T1000 (cell line): ENCODE measurements at places on chromosomes 16 and 17.

- DNase-seq, result no peak
Observed at GRCh38 chr16:67613808-67614207, 31.1 kb upstream of the CARMIL2 start.

GRCh38 chr17:30808785-30809286, 15.7 kb downstream of the CRLF3 start:
- no peak for DNase-seq

DNA sequence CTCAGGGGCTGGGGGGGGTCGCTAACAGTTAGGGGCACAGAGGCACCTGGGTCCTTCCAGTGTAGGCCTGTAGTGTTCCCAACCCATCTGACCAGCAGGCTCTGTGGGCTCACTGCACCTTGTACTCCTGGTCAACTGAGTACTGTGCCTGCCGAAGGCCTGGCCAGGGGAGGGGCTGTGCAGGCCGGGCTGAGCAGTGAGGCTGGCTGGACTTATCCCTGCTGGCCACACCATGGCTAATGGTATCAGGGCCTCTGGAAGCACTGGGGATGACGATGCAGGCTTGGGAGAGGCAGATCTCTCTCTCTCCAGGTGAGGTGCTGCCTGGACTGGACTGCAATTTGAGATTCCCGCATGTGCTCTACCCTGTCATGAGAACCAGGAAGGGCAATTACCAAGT, 58.9 kb upstream of the SDK2 start:
- DNase-seq, result no peak

- DNase-seq, result no peak
Observed at GRCh38 chr17:1753767-1754429, 8.0 kb upstream of the SERPINF1 start.

DNA sequence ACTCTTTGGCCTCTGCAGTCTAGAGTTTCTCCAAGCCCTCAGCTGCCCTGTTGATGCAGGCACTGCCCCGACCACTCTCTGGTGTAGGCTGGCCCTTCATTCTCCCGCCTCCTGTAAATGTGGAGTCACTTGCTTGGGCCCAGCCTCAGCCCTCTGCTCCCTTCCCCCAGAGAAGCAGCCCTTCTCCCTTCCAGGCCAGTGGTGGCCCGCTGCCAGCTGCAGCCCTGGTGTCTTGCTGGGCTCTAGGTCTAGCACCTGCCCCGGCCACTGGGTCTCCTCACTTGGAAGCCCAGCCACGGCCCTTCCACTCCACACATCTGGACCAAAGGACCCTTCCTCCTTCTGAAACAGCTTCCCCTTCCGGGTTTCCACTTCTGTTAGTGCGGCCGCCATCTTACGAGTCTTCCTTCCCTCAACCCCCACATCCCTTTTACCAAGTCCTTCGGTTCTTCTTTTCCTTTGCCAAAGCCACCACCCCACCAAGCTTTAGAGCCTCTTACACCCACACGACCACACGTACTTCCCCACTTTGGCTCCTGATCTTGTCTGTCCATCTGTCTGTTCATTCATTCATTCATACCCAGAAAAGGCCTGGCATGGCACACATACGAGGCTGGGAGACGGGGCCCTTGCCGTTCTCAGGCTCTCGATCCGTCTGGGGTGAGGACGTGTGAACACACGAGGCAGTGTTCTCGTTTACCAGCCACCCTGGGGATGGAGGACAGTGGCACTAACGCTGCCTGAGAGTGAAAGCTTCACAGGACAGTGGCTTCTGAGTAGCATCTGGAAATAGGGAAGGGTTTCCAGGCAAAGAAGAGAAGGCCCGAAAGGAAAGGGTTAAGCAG, 68.0 kb downstream of the ABR start:
- no peak for DNase-seq

GRCh38 chr17:45021607-45022287, 29.7 kb downstream of the DCAKD start:
- peak; percentile 56 for DNase-seq

- DNase-seq, result no peak
Observed at GRCh38 chr16:22813223-22813947, 577 bp upstream of the HS3ST2 start.

DNA sequence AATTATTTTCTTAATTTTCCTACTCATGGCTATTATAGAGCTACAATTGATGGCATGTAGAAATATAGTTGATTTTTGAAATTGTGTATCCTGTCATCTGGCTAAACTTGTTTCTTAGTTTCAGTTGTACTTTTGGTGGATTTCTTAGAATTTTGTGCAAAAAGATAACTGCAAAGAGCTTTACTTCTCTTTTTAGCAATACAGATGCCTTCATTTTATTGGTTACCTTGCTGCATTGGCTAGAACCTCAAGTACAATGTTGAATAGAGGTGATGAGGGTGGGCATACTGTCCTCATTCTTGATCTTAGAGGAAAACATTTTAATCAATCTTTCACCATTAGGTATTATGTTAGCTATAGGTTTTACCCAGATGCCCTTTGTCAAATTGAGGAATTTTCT, 67.9 kb downstream of the METRNL start:
- DNase-seq, result no peak

DNA sequence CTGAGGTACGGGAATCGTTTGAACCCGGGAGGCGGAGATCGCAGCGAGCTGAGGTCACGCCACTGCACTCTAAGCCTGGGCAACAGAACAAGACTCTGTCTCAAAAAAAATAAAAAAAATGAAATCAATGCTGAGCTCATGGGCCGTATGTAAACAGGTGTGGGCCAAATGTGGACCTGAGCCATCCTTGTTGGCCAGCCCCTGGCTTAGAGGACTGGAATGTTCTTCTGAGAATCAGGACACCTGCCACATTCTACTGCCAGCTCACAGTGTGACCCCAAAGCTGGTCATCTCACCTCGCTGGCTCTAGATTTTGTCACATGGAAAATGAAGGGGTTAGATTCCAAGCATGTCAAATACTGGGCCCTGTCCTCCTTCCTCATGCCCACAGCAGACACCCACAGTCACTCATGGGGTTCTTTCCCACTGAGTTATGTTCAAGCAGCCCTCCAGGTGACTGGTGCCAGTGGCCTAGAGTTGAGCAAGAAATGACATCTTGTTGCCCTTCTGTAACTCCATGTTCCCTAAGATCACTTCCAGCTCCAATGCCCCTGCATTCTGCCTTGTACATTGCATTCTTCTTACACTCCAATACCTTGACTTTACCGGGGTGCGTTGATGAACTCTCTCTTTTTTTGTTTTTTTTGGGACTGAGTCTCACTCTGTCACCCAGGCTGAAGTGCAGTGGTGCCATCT, 110.6 kb downstream of the ABCC1 start:
- DNase-seq, result no peak

- no peak for DNase-seq
Observed at GRCh38 chr17:4246674-4247073, 17.1 kb downstream of the ANKFY1 start.

- DNase-seq, result no peak
Observed at GRCh38 chr17:27560668-27561067, 70.3 kb upstream of the LGALS9 start.

GRCh38 chr17:6583411-6583810, 27.1 kb upstream of the PITPNM3 start:
- DNase-seq, result no peak

GRCh38 chr17:35774499-35774898, 13.8 kb downstream of the C17orf50 start:
- peak; percentile 20 for DNase-seq

DNA sequence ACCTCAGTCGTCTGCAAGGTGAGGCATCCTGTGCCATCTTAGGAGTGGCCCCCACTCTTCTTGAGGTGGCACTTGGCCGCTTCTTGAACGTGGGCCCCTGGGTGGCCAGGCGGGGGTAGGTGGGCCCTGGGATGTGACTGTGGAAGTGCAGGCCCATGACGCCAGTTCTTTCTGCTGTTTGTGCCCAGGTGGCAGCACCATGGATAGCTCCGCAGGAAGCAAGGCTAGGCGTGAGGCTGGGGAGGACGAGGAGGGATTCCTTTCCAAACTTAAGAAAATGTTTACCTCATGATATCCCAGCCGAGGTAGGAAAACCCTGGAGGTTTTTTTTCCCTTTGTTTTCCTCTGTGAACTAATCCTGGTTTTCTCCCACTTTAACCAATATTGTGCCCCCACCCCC, 19.8 kb downstream of the NMRAL1 start:
- no peak for DNase-seq

- no peak for DNase-seq
Observed at GRCh38 chr17:29180788-29181160, 576 bp upstream of the MYO18A start.

DNA sequence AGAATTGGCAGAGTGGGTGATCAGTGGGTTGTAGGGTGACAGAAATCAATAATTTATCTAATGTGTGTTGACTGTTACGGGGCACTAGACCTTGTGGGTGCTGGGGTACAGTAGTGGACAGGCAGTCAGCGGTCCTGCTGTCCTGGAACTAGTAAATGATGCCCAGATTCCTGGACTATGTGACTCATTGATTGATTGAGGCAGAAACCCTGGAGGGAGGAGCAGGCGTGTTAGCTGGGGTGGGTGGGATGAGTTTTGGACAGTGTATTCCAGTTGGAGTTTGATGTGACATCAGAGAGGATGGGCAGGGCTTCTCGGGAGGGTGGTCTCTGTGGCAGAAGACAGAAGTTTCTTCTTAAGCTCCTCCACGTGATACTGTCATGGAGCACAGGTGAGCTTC, 24.4 kb downstream of the PRMT7 start:
- DNase-seq, result no peak

- DNase-seq, result no peak
Observed at GRCh38 chr17:7462474-7463371, 16.7 kb downstream of the ZBTB4 start.

DNA sequence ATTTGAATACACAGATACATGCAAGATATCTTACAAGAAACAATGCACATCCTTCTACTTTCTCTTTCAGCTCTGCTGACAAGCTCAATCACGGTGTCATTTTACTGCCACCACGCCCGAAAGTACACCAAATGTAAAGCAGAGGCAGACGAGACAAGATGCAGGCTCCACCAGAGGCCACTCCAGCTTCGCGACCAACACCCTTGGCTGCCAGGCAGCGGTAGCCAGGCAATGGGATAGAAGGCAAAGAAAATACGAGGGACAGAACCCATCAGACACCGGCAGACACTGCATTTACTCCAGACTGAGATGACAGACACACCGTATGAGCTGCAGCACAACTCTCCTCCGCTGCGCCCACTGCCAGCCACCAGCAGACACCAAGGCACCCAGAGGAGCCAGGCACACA, 41.0 kb downstream of the USP22 start:
- DNase-seq, result no peak

- DNase-seq, result no peak
Observed at GRCh38 chr16:88303890-88304819, 78.6 kb upstream of the ZNF469 start.

GRCh38 chr16:17225541-17225940, 245.2 kb downstream of the XYLT1 start:
- DNase-seq, result no peak

- no peak for DNase-seq
Observed at GRCh38 chr16:87042551-87043230, 274.5 kb downstream of the C16orf95 start.

DNA sequence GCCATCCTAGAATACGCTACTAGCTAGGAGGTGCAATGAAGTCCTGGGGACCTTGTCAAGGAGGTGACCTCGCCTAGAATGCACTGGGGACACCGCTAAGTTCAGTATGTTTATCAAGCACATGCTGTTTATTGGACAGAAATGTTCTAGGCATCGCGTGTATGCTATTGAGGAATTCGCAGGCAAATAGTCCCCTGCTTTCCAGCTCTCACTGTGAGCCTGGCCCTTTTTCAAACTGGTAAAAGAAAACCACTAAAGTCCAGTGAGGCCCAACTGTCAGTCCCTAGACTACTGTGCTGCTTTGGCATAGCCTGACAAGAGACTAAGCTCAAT, 1.2 kb upstream of the FAM222B start:
- no peak for DNase-seq

GRCh38 chr16:77786186-77786847, 2.0 kb upstream of the VAT1L start:
- no peak for DNase-seq

GRCh38 chr16:3808308-3809063, 72.0 kb downstream of the CREBBP start:
- no peak for DNase-seq

- no peak for DNase-seq
Observed at GRCh38 chr16:85459529-85460251, 153.4 kb upstream of the GSE1 start.

GRCh38 chr16:27311448-27311830, 2.3 kb upstream of the IL4R start:
- DNase-seq, result no peak

GRCh38 chr17:2282297-2282873, 21.2 kb downstream of the SMG6 start:
- no peak for DNase-seq

DNA sequence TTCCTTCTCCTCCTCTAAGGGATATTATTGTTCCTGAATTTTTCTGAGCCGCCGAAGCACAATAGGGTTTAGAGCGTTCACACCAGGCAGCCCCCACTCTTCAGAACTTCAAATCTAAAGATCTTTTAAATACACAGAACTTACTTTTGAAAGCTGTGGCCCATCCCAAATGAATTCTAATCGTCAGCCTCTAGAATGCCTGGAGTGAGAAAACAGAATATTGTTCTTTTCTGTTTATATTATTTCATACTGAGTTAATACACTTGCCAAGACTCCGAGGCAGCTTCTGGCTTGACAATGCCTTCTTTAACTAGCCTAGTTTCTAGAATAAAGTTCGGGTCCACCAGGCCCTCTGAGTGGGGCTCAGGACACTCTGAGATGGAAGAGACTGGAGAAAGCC, 405.6 kb downstream of the WWOX start:
- DNase-seq, result no peak

DNA sequence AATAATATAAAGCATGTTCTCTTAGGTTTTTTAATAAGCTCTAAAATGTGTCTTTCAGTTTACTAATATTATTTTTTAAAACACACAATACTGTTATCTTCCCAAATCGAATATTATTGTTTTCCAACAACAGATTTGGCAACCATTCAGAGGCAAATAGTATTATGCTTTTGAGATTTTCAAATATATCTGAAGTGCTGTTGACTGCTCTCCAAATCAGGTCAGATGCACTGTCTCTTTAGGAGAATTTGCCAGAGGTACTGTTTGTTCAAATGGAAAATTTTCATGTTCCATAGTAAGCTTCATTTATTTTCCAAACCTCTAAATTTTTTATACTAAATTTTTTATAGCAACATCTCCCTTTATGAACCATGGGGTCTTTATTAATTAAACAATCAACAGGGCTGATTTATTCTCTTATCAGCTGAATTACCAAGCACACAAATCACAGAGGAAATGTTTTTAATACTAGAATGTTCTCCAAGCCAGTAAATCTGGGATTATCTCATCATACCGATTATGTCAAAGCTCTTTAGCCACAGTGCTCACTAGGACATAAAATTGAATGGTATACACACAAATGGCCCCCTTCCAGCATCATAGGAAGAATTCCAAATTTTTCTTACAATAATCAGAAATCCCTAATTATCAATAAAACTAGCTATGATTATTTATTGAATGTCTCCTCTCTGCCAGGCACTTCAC, 108.8 kb upstream of the HLF start:
- DNase-seq, result no peak

DNA sequence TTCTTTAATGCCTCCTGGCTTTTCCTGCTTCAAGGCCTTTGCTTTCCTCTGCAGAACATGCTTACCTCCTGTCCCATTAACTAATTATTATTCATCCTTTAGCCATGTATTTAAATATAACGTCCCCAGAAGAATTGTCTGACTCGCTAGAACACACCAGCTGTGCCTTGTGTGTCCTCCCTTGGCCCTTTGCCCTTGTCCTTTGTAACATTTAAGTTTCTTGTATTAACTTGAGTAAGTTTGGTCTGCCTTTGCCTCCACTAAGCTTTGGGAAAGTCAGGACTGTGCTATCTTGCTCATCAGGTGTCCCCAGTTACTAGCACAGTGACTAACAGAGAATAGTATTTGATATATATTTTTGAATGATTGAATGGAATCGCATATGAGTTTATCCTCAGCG, 29.6 kb upstream of the ABCA9 start:
- no peak for DNase-seq
